NCI-H1092 treated with DMSO at 0.1 percent for 48 hours (cell line): ENCODE measurements at places on chromosomes 4 and X.

DNA sequence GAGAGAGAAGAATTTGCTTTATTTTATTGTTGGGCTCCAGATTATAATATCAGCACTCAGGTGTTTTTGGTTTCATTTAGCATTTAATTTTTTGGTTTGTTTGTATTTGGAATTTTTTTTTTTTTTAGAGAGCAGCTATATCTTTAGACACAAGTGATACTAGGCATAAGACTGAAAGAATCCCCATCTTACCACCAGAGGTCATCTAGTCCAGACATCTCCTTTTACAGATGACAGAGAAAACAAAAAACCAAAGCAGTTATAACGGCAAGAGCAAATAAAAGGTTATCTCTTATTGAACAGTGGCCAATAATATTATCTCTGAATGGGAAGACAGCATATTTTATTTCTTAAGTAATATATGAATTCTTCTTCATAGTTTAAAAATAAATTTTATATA lies 22.8 kb downstream of the USP38 start:
- DNase-seq, result no peak

DNA sequence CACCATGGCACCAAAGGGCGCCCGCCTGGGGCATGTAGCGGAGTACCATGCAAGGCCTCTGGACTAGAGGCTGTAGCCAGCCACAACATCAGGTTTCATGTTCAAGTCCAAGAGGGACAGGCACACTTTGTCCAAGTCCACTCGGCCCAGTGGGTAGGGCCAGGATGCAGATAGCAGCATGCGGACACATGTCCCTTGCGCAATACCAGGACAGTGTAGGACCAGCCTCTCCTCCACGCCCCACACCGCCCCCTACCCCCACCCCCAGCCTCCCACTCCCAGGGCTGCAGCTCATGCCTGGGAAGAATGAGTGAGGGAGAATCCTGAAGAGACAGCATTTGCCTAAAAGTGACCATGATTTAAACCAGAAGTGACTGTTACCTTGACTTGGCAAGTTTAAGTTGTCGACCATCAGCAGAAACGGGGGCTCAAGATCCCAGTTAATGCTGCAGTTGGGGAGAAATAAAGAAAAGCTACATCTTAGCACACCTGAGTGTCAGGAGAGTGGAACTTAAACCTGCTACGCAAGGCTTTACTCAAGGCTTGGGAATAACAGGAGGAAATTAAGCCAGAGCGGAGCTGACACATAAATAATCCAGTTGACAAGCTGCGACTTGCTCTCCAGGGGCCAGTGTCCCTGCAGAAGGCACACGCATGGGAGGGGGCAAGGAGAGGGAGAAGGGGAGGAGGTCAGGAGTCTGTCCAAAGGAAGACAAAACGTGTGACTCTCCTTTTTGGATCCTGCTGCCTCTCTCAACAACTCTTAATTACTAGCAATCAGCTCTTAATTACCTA lies 221.7 kb downstream of the BCOR start:
- DNase-seq, result peak; percentile 31

- no peak for DNase-seq
These were observed 166.0 kb downstream of the FBXO8 start for GRCh38 chr4:174117445-174117844.

DNA sequence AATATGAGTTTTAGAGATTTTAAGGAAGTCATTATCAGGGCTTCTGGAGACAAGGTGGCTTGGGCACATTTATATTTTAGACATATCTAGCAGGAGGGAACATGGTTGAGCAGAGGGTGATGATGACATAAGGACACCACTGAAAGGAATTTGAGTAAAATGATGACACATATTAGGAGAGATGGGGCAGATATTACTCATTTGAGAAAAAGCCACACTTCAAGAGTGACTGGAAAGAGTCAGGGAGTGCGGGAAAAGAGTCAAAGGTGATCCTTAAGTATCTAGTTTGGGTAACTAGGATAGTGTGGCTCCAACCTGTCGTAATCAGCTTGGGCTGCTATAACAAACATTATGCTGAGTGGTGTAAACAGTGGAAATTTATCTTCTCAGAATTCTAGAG lies 377.7 kb downstream of the PACRGL start:
- no peak for DNase-seq

DNA sequence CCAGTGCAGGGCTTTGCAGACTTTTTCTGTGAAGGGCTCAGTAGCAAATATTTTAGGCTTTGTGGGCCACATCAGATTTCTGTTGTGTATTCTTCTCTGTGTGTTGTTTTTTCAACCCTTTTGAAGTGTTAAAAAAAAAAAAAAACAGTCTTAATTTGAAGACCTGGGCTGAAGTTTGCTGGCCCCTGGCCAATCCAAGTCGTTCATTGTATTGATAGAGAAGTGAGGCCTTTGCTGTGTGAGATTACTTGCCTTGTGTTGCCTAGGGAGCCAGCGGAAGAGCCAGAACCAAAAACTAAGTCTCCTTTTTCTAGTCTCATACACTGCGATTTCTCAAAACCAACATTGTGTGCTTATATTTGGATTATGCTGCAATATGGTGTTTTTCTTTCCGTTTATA lies 46.9 kb downstream of the MTM1 start:
- no peak for DNase-seq

DNA sequence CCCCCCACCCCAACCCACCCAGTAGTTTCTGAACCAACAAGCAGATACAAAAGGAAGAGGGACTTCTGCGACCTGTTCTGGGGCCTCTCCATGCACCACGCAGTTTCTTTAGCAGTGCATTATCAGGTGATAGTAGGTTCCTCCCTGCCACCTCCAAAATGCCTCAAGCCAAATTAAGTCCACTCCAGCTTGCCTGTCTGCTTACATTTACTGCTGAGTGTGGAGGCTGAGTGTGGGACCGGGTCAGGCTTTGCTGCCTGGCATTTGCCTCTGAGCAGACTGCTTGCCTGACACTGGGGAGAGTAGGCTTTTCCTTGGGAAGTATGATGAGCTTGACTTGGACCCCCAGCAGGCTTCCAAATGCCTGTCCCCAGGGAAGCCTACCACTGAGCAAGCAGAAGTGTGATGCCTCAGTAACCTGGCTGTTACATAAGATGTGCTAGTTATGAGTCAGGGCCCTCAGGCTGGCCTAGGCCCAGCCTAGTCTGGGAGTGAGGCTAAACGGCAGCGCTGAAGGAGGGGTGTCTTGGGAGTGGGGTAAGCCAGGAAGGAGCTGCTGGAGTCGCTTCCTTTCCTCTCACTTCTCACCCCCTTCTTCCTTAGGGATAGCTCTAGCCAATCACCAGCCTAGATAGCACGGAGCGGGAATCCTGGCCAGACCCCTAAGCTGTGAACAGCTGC lies 9.0 kb downstream of the TSC22D3 start:
- no peak for DNase-seq

GRCh38 chr4:69470561-69470960 lies 25.1 kb downstream of the UGT2B4 start:
- no peak for DNase-seq

DNA sequence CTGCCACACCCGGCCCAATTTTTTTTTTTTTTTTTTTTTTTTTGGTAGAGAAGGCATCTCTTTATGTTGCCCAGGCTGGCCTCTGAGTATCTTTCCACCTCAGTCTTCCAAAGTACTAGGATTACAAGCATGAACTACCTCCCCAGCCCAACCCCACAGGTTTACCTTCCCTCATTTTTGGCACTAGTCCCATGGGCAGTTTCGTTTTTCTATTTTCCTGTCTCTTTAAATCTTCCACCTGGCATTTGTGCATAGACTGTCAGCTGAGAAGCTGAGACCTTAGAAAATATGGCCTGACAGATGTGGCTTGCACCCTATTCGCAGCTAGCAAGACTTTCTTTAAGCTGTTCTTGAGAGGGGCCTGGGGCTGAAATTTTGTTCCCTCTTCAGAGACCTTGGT lies 27.9 kb downstream of the TNIP2 start:
- no peak for DNase-seq

GRCh38 chrX:38717871-38718270 lies 83.4 kb upstream of the MID1IP1 start:
- no peak for DNase-seq

DNA sequence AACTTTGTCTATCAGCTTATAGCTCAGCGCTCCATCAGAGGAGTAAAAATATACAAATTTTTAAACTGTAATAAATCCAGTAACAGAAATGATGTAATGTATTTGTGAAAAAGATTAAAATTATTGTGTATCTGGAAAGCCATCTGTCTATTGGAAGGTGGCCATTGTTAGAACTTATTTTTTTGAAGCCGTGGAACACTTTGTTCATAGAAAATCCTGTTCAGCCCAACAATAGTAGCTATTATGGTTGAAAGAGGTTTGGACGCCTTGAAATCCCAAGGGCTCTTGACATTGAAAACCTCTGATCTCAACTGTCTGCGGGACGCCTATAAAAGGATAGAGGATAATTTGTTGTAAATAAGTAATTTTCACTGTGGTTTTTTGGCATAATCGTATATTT lies 98.3 kb downstream of the RAPGEF2 start:
- no peak for DNase-seq

- no peak for DNase-seq
These were observed 102.7 kb downstream of the PHOX2B start for GRCh38 chr4:41645728-41646390.

GRCh38 chr4:85707611-85708010 lies 232.7 kb downstream of the ARHGAP24 start:
- DNase-seq, result no peak

DNA sequence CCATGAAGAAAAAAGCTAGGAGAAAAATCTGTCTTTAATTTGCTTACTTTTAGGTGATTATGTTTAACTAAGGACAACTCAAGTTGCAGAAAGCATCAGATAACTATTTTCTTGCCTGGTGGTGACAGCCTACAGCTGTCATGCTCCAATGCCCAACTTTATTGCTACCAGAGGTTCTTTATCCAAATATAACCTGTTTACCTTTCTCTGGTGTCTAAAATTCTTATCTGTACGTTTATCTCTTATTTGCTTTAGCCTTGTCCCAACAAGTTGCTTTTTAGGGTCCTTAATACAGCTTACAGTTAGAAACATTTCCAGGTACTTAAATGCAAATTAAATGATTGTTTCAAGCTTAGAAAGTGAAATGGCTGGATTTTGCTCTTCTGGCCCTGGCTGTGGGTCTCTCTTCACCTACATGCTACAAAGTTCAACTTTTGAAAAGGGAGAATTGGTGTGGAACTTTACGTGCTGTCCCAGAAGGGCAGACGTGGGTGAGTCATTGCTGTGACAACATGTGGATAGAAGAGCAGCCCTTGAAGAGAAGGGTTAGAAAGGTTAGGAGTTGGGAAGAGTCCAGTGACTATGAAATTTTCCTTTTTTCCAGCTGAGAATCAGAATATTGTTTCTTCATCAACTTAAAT lies 60.7 kb downstream of the HPGD start:
- DNase-seq, result no peak

DNA sequence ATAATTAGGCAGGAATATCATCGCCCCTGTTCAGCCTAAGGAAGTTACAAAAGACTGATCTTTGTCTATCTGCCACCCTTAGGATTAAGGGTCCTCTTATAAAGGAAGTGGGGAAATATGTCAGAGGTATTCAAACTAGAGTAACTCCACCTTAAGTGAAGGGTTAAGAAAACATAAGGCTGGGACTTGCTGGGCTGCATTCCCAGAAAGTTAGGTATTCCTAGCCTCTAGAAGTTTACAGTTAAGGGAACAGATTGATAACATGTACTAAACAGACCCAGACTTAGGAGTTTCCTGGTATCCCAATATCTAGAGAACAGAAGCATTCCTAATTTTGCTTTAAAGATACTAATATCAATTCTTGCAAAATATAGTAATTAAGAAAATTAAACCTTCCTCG lies 6.0 kb downstream of the CXCL2 start:
- no peak for DNase-seq

GRCh38 chr4:114087596-114088230 lies 108.3 kb upstream of the ARSJ start:
- no peak for DNase-seq

- no peak for DNase-seq
These were observed 11.4 kb downstream of the RNF150 start for GRCh38 chr4:141121768-141122454.

DNA sequence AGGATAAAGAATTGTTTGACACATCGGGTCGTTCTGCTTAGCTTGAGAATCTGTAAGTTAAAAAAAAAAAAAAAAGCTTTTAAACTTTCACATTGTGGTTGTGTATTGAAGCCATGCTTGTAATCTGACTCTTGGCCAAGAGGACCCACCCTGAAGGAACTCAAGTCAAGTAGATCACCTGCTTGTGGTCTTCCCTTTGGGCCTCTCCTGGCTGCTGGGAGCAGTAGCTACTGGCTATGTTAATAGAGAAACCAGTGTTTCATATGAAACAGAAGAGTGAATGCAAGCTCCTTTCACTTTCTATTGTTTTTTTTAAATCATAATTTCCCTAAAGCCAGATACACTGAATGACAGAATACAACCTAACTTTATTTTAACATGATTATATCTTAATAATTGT lies 402.4 kb upstream of the NDST4 start:
- peak; percentile 25 for DNase-seq

DNA sequence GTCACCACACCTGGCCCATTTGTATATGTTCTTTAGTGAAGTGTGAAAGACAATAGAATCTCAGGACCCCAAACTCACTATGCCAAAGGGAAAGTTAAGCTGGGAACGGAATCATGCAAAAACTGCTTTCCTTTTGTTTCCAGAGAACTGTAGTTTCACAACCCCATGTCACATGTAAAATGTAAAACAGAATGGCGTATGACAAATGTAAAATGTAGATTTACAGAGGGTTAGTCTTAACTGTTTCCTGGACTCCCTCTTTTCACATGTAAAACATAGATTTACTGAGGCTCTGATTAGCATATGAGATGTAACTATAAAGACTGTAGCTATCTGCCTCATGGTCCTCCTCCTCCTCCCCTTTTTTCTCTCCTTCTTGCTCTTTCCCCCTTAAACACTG lies 66.3 kb downstream of the ABLIM2 start:
- DNase-seq, result no peak

GRCh38 chrX:64580035-64580434 lies 184.8 kb upstream of the MTMR8 start:
- DNase-seq, result no peak

DNA sequence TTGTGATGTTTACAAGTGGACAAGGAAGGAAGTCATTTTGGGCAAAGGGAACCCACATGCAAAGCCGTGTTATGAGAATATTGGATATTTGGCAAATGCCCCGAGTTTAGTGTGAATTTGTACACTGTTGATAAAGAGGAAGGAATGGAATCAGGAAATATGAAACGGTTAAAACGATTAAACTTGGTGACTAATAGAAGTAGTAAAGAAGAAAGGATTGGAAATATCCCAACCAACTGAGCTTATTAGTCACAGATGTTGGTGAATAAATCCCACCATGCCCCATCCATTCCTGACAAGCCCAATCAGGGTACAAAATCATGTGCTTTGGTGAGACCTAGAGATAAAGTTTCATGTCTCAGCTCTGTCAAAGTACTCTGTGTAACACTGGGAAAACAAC lies 22.0 kb downstream of the ARHGAP24 start:
- no peak for DNase-seq

DNA sequence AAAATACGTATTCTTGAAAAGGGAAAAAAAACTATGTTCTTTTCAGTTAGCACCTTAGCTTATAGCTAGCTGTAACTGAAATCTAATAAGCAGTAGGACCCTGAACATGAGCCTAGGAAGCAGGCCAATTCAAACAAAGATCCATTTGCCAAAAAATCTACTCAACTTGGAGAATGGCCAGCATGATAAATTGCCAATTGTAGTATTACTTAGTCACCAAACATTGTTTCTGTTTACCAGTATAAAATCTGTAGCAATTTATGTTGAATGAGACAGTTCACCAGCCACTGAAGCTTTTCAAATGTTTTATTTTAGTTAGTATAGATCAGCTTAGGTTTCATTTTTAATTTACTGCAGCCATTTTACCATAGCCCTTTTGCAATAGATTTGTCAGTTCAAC lies 323.6 kb upstream of the DIPK2B start:
- peak; percentile 5 for DNase-seq

- no peak for DNase-seq
These were observed 58.5 kb downstream of the KDM6A start for GRCh38 chrX:44931441-44931973.
